ENCODE measurements at places on chromosomes 1 and 21.

DNA sequence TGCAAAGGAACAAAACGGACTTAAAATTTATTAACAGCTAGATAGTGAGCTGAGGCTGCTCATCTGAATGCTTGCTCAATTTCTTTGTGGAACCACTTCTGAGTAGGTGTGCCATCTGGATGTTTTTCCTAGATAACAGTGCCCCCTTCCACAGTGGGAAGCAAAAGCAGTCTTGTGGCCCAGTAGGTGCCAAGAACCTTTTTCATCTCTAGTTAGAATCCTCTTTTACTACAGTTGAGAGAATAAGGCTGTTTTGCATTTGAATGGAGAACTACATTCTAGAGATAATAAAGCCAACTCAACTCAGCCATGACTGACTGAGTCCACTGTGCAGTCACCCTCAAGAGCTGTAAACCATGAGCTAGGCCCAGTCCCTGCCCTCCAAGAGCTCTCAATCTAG, 13.3 kb downstream of the F3 start:
- DNase-seq: no peak

GRCh38 chr1:172167796-172168596, 252.5 kb upstream of the C1orf105 start:
- no peak for DNase-seq

DNA sequence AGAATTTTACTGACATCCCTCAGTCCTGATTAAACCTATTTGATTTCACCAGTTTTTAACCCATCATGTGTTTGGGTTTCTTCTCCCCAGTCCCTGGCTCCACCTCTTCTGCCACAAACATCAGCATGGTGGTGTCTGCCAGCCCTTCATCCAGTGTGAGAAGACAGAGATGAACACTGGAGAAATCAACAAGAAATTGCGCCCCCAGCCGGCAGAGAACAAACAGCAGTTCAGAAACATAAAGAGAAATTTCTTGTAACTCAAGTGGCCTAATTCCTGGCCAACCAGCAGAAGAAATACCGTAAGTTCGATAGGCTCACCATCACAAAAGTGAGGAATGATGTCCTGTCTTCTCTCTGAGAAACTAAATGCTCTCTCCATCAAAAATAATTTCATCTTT, 18.3 kb downstream of the S100A11 start:
- DNase-seq: no peak

GRCh38 chr21:14862794-14863720, 201.7 kb downstream of the NRIP1 start:
- no peak for DNase-seq

- DNase-seq: no peak
These were observed 11.7 kb upstream of the IGSF3 start for GRCh38 chr1:116679091-116679827.

- no peak for DNase-seq
These were observed 1.1 kb downstream of the PIK3CD start for GRCh38 chr1:9652379-9653209.

DNA sequence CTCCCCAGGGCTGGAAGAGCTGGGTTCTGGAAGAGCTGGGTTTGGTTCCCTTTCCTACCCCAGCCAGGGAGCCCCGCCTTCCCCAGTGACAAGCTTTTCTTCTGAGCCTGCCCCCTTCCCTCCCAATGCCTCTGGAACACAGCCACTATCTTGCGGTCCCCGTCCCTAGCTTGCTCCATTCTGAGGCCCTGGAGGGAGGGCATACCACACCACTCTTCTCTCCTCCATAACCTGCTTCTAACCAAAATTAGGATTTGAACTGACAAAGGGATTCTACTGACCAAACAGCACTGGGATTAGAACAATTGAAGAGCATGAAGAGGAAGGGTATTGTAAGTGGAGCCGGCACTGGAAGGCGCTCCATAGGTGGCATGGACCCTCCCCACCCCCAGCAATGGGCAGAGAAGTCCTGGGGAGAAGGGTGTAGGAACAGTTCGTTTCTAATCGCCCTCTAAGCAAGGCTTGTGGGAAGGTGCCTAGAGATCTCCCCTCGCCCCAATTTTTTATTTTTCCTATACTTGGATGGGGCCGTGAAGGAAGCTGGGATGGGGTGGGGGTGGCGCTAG, 690 bp downstream of the C1orf216 start:
- peak; percentile 94 for DNase-seq

GRCh38 chr1:101288491-101288944, 51.7 kb downstream of the S1PR1 start:
- peak; percentile 66 for DNase-seq
